ENCODE measurements at places on chromosomes 1 and 21.

GRCh38 chr1:241605146-241605805 is 34.9 kb downstream of the CHML start:
- no peak for DNase-seq

GRCh38 chr1:228838717-228839500 is 103.6 kb downstream of the RHOU start:
- peak; percentile 24 for DNase-seq

GRCh38 chr21:42981214-42981523 is 6.8 kb downstream of the PKNOX1 start:
- DNase-seq = no peak

- DNase-seq = no peak
Measured at GRCh38 chr1:151593730-151594129, 18.1 kb upstream of the SNX27 start.

- DNase-seq = peak; percentile 88
Measured at GRCh38 chr1:36553591-36554322, 71.0 kb upstream of the CSF3R start.

- no peak for DNase-seq
Measured at GRCh38 chr1:59029411-59030167, 245.7 kb upstream of the JUN start.

DNA sequence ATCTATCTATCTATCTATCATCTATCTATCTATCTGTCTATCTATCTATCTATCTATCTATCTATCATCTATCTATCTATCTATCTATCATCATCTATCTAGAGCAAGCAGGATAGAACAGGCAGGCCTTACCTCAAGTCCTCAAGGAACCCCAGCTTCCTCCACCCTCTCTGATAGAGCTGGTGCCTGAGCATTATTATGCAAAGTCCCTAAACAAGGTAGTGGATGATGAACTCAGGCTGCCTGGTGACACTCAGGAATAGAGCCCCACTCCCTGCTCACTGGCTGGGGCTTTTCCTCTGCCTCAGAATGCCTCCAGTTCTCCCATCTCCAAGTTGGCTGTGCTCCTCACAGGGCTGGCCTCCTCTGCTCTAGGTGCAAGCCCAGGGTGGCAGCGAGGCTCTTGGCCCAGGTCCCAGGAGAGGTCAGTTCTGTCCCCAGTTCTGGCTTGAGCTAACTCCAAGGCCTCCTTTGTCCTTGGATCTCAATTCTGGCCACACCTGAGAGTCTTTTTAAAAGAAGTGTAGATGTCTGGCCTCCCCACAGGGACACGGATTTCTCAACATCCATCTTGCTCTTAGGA is 60.2 kb downstream of the PCP4 start:
- no peak for DNase-seq

DNA sequence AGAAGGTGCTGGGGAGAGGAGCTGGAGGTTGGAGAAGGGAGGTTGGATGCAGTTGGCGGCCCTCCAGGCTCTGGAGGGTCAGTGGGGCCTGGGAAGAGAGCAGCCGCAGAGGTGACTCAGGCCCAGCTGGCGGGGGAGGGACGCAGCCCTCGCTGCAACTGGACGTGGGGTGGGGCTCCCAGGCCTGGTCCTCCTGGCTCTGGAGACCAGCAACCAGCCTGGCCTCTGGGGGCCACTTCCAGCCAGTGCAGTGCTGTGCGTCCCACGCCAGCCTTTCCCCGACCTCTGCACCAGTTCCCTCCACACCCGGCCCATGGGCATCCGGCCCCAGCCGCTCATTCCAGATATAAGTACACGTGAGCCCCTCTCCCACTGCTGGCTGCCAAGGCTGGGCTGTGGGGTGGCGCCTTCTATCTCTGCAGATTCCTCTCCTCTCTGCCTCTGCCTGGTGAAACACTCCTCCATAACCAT is 38.0 kb upstream of the COL18A1 start:
- no peak for DNase-seq

GRCh38 chr1:110605901-110606656 is at the start of gene KCNA2:
Gene KCNA2 (minus strand): TSS chr1:110606358. CDS start chr1:110604782, 1,576 bp downstream.
- DNase-seq = peak; percentile 80

DNA sequence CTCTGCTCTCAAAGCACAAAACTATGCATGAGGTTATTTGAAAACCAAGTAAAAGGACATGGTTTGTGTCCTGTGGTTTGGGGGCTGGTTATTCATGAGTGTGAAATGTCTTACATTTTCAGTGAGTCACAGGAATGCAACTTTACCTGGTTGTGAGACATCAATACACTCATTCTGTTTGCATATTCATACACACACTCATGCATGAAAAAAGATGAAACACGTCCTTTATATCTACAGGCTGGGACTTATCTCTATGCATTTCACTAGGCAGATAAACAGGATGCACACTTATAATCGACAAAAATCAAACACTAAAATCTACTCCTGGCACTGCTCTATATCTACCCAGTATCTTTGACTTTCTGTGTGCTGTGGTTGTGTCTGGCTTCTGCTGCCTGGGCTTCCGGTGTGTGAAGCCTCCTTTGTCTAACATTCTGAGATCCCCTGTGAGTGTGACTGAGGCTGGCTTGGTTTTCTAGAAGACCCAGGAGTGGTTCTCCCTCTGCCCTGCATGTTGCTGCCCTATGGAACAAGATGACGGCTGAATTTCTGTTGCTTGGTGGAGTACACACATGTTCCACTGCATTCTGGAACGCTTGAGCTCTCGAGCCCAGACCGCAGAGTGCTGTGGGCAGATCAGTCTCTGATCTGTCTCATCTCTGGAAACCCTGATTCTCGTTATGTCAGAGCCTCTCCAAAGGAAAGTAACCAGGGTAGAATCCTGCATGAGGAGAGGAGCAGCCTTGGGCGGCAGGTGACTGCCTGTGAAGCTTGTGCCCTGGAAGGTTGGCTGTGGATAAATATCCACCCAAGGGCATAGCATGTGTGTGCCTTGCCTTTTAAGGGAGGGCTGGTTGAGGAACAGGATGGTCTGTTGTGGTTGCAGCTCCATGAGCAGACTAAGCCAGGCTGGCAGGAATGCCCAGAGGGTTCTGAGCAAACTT is 19.7 kb upstream of the FASLG start:
- no peak for DNase-seq

DNA sequence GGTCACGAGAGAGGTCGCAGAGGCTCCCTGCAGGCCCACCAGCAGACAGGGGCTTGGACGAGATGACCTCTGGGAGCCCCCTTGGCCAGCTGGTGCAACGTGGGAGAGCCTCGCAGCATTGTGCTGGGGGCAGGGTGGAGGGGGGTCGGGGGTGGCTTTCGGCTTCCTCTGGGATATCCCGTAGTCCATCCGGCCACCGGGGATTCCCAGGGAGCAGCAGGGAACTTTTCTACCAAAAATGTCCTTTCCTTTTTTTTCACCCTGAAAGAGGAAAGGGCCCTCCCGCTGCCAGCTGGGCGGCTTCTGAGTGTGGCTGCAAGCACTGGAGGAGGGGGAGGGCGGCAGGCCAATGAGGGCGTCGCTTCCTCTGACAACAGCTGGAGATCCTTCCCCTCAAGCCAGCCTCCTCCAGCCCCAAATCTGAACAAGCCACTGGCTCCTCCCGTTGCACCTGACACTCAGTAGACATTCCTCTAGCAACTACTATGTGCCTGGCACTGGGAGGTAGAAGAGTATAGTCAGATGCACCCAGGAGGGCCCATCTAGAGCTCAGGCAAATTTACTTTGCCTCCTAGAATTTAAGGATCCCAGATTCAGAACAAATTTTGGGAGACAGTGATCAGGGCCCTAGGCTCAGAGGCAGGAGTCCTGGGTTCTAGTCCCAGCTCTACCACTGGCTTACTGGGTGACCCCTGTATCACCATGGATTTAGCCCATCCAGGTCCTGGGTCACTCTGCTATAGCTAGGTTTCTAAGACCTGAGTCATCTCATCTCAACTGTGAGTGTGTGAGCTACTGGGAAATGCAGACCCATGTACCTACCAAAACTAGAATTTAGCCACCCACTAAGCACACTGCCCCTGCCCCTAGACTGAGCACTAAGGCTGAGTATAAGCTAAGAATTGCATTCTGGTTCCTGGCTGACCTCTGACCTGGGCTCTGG is 2.7 kb downstream of the MOB3C start:
- DNase-seq = peak; percentile 80

GRCh38 chr1:115429884-115430283 is 91.8 kb upstream of the NGF start:
- DNase-seq = no peak

- DNase-seq = peak; percentile 87
Measured at GRCh38 chr1:32400876-32401631, 6.8 kb upstream of the BSDC1 start.

DNA sequence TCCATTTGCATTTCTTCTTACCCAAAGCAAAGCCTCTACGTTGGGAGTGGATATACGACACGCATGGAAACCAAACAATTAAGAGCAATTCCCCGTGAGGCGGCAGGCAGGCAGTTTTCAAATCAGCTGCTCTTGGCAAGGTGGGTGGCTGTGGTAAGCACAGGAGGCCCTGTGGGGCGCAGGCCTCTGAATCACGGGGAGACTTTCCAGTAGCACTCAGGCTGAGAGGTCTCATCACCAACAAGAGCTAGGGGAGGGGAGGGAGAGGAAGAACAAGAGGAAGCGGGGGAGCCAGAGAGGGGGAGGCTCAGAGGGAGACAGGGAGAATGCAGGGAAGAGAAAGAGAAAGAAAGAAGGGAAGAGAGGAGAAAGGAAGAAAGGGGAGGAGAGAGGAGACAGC is 56.4 kb downstream of the MT1HL1 start:
- DNase-seq = no peak

GRCh38 chr21:17446737-17447136 is 66.1 kb upstream of the CXADR start:
- no peak for DNase-seq

DNA sequence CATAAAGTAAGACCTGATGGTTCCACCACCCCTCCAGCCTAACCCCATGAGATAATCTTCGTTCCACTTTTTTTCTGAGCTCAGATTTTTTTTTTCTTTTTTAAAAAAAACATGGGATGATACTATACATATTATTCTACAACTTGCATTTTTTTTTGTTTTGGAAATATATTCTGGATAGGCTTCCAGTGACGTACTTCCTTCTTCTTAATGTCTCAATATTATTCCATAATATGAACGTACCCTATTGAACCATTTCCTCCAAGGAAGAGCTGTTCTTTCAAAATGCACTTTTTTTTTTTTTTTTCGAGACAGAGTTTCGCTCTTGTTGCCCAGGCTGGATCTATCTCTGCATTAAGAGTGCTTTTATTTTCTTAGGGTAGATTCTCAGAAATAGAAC is 1.5 kb downstream of the EDEM3 start:
- DNase-seq = no peak

DNA sequence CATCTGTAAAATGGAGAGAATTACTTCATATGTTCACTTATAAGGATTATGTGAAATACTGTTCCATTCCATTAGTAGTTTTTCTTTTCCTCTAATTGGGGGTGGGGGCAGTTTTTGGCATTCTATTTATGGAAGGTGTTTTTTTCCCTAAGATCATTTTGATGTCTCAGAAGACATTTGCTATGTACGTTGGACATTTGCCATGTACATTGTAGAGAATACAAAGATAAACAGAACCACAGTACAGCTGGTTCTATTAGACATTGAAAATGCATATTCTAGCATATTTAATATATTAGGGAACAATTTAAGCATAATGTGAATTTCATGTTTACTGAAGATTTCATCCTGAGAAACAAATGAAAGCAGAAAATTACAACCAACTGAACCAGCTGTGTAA is 98.5 kb downstream of the PTBP2 start:
- DNase-seq = no peak

GRCh38 chr1:230120921-230121381 is 53.9 kb downstream of the GALNT2 start:
- no peak for DNase-seq

- DNase-seq = no peak
Measured at GRCh38 chr1:147717051-147717705, 43.2 kb downstream of the GJA5 start.

DNA sequence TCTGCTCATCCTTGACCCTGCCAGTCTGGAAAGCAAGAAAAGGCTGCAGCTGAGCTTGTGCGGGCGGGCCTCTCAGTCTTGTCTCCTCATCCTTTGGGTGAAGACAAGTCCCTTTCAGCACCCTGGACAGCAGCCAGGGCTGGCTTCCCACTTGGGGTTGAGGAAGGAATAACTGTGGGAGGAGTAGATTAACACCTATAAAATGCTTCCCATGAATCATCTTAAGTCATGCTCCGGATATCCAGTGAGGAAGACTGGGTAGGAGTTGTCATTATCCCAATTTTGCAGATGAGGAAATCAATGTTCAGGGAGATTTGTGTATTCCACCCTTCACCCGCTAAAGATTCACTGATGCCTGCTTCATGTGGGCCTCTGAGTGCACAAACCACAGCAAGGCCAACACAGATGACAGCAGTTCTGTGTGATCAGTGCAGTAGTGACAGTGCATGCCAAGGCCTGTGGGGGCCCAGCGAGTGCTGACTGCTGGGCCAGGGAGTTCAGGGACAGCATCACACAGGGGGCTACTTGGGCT is 20.1 kb upstream of the COL16A1 start:
- DNase-seq = peak; percentile 87

- DNase-seq = no peak
Measured at GRCh38 chr1:156868341-156868740, 7.7 kb downstream of the NTRK1 start.

DNA sequence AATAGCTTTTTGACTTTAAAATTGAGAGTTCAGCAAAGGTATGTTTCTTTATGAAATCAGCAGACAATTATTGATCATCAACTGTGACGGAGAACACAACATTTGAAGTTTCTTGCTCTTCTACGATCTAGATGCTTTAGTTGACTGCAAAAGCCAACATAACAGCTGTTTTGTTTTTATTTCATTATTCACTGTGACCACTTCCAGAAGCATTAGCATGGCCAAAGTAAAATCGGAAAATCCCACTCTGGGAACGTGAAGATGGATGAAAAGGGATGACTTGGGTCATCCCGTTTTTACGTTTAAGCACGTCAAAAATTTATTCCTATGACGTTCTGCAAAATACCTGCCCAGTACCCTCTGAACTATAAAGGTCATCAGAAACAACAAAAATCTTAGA is 833.0 kb upstream of the ADAMTS5 start:
- DNase-seq = no peak

- no peak for DNase-seq
Measured at GRCh38 chr1:53525595-53525994, 66.4 kb downstream of the DMRTB1 start.

All from ecto neural progenitor cell (in vitro differentiated cells).